CD8-positive, alpha-beta memory T cell (primary cell): ENCODE measurements at places on chromosomes 2 and 18.

- no peak for DNase-seq
Measured at GRCh38 chr2:37457401-37457901, 113.0 kb downstream of the QPCT start.

DNA sequence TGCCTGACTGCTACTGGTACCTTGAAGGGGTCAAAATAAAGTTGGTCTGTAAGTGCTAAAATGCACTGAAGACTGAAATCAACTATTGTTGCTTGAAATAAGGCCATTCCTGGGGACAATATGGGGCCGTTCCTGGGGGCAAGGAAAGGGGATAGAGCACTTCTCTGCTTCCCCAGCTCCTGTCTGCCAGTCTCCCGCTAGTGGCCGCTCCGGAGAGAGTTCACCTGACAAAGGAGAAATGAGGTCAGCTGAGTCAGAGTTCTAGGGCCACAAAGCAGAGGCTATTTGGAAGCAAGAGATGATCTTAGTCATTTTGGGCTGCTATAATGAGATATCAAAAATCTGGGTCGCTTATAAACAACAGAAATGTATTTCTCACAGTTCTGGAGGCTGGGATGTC lies 345.9 kb downstream of the TSN start:
- no peak for DNase-seq

DNA sequence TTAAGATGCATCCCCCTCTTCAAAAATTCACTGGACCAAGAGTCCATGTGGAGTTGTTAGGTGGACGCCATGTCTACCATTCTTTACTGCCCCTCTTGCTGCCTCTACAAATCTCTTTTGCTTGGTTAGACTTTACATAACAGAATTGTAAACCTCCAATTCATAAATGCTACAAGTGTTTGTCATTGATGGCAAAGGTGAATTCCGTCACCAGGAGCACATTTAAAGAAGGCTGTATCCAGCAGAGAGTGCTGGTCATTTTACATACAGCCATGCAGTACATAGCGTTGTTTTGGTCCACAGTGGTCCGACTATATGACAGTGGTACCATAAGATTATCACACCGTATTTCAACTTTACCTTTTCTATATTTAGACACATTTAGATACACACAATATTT lies 274.5 kb downstream of the MYCN start:
- no peak for DNase-seq

- DNase-seq = no peak
Measured at GRCh38 chr18:9756933-9757470, 48.9 kb downstream of the RAB31 start.

GRCh38 chr2:109726379-109727270 lies 67.5 kb upstream of the RGPD5 start:
- no peak for DNase-seq

GRCh38 chr2:109369671-109370191 lies 240.7 kb downstream of the SH3RF3 start:
- DNase-seq = no peak

DNA sequence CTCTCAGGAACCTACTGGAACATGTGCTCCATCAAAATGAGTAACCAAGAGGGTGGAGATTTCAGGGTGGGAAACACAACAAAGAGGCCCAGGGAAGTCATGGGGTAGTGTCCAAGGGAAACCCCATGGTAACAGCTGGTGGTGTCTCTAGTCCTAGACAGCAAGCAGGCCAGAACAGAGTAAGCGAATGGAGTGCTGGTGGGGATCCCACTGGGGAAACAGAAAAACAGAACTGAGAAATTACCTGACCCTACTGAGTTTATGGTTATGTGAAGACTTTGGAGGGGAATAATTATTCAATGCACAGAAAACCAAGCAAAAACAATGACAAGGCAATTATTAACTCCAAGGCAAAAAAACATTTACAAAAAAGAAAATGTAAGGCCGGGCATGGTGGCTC lies 16.9 kb downstream of the ERCC3 start:
- DNase-seq = no peak

DNA sequence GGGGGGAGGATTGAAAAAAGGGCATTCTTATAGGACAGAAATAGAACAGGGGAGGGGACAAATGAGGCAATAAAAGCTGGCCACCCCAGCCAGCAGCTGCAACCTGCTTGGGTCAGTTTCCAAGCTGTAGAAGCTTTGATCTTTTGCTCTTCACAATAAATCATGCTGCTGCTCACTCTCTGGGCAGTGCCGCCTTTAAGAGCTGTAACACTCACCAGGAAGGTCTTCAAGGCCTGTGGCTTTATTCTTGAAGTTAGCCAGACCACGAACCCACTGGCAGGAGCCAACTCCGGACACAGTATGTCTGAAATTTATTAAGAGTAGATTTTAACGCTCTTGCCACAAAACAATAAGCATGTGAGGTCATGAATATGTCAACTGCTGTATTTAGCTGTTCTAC lies 649.9 kb upstream of the RAB6C start:
- no peak for DNase-seq

DNA sequence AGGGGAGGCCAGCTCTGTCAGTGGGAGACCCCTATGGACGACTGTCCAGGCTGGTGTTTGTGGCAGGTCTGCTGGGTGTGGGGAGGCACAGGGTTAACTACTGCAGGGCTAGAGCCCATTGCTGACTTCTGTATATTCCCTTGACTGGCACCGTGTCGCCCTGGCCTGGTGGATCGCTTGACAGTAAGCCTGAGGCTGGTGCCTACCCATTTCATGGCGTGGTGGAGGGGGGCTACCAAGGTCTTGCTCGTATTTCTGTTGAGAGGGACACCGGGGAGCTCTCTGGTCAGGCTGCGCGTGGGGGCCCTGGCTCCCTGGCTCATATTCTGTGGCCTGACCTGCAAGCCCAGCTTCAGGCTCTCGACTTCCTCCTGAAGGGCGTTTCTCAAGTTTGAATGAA lies 119.7 kb downstream of the ACOXL start:
- no peak for DNase-seq

DNA sequence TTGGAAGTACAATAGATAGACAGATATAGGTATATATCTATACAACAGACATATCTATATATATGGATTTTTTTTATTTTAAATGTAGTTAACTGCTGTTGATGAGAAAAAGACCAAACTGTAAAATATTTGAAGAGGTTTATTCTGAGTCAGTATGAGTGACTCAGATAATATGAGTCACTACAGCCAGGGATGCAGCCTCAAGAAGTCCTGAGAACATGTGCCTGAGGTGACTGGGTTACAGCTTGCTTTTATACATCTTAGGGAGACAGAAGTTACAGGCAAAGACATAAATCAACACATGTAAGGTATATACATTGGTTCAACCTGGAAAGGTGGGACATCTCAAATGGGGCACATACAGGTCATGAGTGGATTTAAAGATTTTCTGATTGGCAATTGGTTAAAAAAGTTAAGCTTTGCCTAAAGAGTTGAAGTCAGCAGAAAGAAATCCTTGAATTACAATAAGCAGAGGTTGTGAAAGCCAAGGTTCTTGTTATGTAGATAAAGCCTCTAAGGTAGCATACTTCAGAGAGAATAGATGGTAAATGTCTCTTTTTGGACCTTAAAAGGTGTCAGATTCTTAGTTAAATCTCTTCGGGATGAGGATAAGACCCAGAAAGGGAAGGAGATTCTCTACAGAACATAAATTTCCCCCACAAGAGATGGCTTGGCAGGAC lies 149.9 kb downstream of the RBM43 start:
- no peak for DNase-seq

DNA sequence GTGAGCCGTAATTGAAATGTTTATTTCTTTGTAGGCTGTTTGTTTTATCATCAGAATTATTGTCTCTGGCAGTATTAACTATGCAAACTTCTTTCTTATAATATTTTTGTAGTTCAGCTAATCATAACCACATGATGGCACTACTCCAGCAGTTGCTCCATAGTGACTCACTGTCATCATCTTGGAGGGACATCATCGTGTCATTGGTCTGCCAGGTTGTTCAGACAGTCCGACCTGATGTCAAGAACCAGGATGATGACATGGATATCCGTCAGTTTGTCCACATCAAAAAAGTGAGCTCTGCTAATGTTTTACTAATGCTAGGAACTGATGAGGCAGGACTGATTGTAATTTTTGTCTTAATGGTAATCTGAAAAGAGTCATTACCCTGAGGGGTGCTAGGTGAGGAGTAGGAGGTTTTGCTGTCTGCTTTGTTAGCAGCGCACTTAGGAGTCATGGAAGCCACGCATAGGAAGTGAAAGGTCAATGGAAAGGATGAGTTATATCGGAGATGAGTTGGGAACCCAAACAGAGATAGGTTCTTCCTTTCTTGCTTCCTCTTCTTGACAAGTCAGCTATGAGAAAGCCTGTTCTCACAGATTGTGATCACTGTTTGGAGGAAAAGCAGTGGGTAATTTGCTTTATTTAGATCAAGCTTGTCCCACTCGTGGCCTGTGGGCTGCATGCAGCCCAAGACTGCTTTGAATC lies 49.2 kb downstream of the PIKFYVE start:
- DNase-seq = no peak
